Activated CD8-positive, alpha-beta memory T cell treated with anti-CD3 and anti-CD28 coated beads, Interleukin-2, amount 50 U/mL, for 4 hours (primary cell): ENCODE measurements at places on chromosomes 2 and 18.
A peak's percentile ranks its signal among the peaks of the same experiment; 100 is the strongest.

- DNase-seq: no peak
Measured at GRCh38 chr2:225431105-225431863, 31.8 kb downstream of the NYAP2 start.

GRCh38 chr2:40579247-40579646 lies 127.4 kb upstream of the SLC8A1 start:
- no peak for DNase-seq

GRCh38 chr18:31440787-31441186 lies 6.8 kb upstream of the DSG3 start:
- no peak for DNase-seq

- no peak for DNase-seq
Measured at GRCh38 chr2:140349695-140350094, 1569.5 kb upstream of the NXPH2 start.

DNA sequence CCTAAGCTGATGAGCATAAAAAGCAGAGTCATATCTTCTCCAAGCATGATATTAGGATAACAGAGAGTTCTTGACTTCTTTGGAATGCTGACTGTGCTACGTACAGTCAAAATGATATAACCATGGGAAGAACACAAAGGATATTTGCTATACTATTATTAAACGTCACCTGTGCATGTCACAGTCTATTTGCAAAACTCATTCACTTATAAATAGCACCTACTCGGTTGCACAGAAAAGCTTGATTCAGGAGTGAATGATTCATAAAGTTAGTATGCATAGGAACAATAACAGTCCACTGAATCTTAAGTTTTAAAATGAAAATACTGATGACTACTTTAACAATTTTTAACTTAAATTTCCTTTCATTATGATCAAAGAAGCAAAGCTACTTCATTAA lies 83.3 kb downstream of the SP3 start:
- no peak for DNase-seq

GRCh38 chr2:24169023-24169422 lies 5.8 kb upstream of the FAM228A start:
- no peak for DNase-seq

- peak; percentile 20 for DNase-seq
Measured at GRCh38 chr18:22238036-22238435, 68.6 kb downstream of the GATA6 start.

DNA sequence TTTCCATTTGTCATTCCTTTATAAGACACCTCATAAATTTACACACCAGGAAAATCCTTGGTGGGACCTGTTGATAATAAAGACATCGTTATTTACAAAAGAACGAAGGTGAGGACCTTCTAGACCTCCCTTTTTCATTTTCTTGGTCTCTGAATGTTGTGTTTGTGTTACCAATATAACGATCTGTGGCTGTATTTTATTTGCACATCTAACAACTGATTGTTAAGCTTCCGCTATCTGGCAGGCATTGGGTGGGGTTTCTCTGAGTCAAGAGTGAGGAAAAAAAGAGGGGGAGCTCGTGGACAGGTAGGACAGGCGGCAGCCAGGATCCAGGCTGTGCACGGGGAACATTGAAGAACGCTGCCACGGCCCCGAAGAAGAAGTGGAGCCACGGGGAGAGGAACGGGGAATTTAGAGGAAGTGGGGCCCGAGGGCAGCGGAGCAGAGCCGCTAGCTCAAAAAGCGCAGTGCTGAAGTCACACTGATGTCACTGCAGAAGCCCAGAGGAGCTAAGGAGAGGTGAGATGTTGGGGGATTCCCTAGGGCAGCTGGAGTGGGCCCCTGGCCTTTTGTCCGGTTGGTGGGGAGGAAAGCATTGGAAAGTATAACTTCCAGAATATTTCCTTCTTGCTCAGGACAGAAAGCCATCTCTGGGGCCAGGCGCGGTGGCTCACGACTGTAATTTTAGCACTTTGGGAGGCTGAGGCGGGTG lies 20.9 kb upstream of the DNMT3A start:
- DNase-seq: peak; percentile 51

DNA sequence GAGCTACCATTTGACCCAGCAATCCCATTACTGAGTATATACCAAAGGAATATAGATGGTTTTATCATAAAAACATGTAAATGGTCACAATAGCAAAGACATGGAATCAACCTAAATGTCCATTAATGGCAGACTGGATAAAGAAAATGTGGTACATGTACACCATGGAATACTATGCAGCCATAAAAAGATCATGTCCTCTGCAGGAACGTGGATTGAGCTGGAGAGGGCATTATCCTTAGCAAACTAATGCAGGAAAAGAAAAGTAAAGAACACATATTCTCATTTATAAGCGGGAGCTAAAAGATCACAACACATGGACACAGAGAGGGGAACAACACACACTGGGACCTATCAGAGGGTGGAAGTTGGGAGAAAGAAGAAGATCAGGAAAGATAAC lies 22.9 kb downstream of the SLC38A11 start:
- DNase-seq: no peak

DNA sequence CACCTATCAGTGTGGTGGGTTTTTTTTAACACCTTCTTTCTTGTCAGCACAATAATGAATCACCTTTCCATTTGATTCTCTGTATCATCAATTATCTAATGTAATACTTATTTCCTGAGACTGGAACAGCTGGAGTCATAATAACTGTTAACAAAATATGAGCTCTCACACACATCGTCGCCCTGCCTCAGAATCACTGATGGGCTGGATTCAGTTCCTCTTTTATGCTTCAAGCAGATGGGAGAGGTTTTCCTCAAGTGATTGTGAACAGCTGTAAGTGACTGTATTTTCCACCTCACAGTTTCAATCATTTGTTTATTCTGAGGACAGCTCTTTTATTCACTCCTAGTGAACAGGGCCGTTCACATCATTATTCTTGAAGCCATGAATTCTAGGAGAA lies 330.2 kb downstream of the DSC3 start:
- DNase-seq: no peak

- DNase-seq: no peak
Measured at GRCh38 chr2:48693066-48693465, 62.5 kb downstream of the LHCGR start.

- DNase-seq: no peak
Measured at GRCh38 chr2:28387082-28387960, 5.3 kb upstream of the FOSL2 start.

- DNase-seq: no peak
Measured at GRCh38 chr2:177165721-177166711, 46.6 kb upstream of the HNRNPA3 start.

DNA sequence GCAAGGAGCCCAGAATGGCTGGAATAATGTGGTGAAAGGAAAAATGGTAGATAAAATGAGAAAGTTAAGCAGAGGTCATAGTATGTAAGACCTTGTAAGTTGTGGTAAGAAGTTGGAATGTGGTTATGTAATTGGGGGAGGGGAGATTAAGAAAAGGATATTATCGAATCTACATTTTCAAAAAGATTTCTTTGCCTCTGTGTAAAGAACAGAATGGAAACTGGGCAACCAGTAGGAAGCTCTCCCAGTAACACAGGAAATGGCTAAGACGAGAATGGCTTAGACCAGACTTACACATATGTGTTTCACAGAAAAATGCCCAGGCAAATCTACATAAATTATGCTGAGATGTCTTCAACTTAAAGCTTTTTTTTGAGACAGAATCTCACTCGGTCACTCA lies 13.2 kb downstream of the MEMO1 start:
- DNase-seq: no peak

GRCh38 chr2:178365116-178365515 lies 85.9 kb downstream of the PRKRA start:
- no peak for DNase-seq

DNA sequence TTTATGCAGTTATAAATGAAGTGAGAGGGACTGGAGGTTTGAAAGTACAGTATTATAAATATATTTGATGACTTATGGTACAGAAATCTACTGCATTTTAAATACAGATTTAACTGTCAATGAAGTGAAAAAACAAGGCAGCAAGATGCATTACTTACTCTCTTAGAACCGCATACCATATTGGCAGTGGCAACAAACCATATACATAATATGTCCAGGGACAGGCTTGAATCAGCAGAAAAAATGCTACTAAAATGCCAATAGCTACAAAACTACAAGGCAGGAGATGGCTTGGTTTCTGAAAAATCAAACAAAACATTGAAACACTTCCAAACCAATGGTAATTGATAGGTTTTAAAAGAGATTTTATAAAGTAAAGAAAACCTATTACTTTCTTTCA lies 77.2 kb downstream of the PIGN start:
- DNase-seq: no peak

- no peak for DNase-seq
Measured at GRCh38 chr2:252001-252602, 11.7 kb downstream of the SH3YL1 start.

GRCh38 chr2:20468549-20469500 lies 22.0 kb downstream of the RHOB start:
- no peak for DNase-seq

GRCh38 chr2:108575132-108575966 lies 41.1 kb downstream of the LIMS1 start:
- DNase-seq: no peak

- no peak for DNase-seq
Measured at GRCh38 chr18:72935744-72936143, 68.0 kb upstream of the NETO1 start.

- no peak for DNase-seq
Measured at GRCh38 chr2:224901121-224901676, 141.1 kb downstream of the DOCK10 start.

DNA sequence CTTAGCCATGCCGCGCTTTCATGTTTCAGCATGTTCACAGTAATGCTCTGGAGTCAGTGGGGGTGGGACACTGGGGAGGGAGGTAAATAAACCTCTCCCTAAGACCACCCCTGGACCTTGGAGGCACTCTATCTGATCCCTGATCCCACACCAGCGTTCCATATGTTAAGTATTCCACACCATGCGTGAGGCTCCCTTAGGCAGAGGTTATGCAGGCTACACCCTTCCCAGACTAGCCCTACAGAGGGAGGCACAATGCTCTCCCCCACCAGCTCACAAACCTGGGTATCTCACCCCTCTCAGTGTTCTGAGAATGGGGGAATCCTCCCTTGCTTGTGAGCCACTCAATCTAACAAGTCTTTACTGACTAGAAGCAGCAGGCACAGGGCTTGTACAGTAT lies 1610.4 kb upstream of the ZEB2 start:
- DNase-seq: no peak

- DNase-seq: no peak
Measured at GRCh38 chr2:196383799-196384198, 212.4 kb upstream of the STK17B start.
